ENCODE measurements at places on chromosomes 2 and 18.

DNA sequence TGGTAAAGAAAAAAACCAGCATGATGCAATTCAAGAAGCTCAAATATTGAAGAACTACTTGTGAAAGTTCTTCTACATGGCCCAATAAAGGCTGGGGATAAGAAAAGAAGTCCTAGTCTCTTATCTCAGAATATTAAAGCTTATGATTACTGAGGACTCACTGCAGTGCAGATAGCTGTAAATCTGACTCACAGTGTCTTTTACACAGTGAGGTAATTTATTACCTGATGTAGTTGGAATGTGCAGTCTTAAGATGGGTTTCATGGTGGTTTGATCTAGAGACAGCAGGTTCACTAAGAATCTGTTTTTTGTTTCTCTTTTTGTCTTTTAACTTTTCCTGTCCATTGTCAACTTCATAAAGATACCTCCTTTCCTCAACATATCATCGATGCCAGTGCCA, 484.0 kb upstream of the MAP2 start:
- no peak for DNase-seq

- no peak for DNase-seq
Measured at GRCh38 chr18:13448335-13448795, 229.8 kb downstream of the LDLRAD4 start.

GRCh38 chr2:10045561-10046355, 2.4 kb downstream of the KLF11 start:
- no peak for DNase-seq

DNA sequence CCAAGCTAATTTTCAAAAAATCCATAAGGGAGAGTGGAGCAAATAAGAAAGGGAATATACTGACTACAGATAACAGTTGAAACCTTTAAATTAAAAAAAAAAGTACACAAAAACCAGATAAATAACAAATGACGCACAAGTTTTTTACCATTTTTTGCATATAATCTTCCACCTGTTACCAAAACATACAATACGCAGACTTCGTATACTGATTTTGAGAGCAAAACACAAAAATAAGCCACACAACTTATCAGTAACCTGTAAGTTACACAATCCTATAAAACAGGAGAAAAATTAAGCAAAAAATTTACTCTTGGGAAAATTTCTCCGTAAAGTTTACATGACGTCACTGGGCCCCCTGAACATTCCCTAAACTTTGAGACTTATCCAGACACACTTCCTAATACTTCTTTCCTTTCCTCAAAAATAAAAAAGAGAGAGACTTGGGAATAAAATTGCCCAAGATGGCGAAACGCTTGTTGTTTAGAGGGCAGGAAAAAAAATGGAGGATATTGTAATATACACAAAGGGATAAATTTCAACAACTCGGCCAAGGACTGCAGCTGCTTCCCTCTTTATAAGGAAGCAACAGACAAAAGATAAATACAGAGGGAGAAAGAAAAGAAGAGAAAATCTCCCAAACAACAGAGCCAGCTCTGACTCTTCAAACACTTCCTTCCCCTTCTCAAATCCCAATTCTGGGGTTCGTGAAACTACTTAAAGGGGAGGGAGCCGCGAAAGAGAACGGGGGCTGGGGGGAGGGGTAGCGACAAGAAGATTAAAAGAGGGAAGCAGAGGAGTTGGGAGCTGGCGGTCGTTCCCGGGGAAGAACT, 1.6 kb downstream of the BAZ2B start:
- no peak for DNase-seq

- no peak for DNase-seq
Measured at GRCh38 chr2:134900151-134900550, 18.5 kb upstream of the CCNT2 start.

DNA sequence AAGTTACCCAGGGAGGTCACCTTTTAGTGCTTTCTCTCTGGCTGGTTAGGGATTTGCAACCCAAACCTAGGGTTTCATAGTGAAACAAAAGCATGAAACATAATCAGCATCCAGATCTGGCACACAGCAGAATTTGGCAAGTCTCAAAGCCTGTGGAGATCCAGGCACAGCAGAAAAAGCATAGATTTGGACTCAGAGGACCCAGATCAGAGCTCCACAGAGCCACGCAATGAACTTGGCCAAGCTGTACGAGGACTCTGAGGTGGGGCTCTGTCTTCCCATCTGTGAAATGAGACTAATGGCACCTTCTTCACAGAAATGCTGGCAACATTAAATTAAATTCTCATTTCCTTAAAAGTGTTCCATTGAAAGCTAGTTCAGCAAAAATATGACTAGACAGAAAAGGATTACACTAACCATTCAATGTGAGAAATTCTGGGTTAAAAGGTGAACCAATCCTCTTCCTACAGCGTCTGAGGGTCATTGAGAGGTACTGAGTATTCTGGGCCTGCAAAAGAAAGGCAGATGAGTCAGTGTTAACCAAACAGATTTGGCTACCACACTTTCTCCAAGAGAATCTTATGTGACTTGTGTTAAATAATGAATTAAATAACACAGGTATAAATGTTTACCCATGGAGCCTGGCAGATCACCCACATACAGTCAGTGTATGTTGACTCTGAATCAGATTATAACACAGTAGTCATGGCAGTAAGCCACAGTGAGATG, 266.3 kb downstream of the MREG start:
- DNase-seq = no peak

DNA sequence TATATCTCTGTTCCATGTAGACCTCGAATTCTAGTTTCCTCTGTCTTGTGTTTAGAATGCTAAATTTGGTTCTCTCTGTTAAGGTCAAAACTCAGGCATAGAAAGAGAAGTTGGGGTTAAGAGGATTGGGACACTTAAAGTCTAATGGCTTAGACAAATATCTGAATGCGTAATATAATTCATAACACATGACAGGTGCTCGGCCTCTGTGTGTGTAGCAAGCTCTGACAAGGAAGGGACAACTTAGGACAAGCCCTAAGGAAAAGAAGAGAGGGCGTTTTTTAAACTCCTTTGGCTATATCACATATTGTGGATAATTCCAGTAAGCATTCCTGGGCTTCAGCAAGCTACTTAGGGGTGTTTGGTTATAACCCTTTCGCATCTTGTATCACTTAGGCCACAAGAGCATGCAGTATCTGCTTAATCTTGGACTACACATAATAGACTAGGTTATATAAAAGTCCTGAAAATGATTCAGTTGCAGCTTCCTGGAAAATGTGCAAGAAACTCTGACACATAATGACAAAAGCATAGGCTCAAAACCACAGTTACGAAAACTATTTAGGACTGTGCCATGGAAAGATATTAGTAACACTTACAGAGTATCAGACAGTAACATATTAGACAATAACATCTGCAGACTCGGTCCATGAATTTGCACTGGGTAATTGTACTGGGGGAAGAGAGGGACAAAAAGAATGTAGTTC, 16.1 kb upstream of the CREB1 start:
- DNase-seq = no peak

DNA sequence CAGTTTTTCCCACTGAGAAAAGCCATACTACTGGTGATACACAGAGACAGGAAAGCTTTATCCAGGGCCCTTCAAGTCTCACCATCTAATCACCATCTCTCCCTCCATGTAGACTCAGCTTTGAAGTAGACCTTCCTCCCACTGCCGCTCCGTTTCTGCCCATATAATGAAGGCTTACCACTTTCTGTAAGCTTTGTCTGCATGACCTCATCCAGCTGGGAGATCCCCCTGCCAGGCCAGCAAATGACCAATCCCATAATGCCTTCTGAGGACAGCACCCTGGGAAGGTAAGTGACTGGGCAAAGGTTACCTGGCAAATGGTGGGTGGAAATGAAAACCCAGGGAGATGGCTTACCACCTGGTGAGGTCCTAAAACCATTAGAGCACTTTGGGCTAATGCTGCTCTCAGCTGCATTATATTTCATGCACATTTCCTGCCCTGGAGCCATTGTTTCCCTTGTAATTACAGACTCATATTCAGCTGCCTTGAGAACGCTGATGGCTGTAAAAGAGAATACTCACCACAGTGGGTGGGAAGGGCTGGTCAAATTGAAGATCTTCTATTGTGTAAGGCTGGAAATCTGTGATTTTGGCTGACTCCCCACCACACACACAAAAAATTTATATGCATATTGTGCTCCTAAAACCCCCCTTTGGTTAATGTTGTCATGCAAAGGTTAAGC, 350.7 kb upstream of the SYT4 start:
- no peak for DNase-seq

DNA sequence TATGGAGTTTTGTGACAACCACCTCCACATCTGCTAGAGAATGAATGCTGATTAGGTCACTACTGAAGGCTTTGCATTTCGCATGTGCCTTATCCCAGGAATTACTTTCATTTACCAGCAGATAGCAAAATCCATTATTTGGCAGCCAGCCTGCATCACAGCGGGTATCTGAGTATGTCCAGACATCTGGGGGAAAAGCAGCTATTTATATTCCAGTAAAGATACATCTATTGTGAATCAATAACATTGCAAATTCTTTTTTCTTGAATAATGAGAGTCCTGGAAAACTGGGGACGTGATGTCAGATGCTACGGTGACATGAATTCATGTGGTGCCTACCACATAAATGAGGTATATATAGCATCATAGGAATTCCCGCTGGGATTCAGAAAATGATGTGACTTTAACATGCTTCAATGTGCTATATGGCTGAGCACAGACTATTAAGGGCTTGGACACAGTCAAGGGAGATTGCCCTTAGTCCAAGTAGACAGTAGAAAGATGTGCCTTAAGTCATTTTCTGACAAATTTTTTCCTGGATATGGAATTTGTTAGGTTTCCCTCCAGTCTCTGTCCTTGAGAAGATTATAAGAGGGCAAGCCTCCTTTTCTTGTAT, 84.2 kb upstream of the CD302 start:
- DNase-seq = no peak

- DNase-seq = no peak
Measured at GRCh38 chr2:227407591-227408151, 19.9 kb upstream of the SCYGR1 start.

- no peak for DNase-seq
Measured at GRCh38 chr2:241006412-241006811, 8.0 kb downstream of the SNED1 start.

DNA sequence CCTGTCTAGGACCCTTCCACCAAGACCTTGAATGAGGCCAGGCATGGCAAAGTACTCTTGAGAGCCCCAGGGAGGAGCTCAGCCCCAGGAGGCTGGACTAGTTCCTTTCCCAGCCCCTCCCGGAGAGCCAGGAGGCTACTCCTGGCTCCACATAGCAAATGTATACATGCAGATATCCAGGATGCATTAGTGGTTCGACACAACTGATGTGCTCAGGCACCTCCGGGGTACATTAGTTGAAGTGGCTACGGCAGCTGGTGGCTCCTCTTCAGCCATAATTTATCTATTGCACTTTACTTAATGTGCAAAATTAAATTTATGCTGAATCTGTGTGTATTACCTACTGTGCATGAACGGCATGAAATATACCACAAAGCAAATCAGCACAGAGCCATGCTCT, 182.8 kb upstream of the MEIS1 start:
- no peak for DNase-seq

- DNase-seq = no peak
Measured at GRCh38 chr2:74181739-74182138, 3.1 kb upstream of the MOB1A start.

- no peak for DNase-seq
Measured at GRCh38 chr18:68740966-68741365, 26.1 kb upstream of the TMX3 start.

GRCh38 chr2:136308611-136309010, 190.7 kb upstream of the CXCR4 start:
- no peak for DNase-seq

GRCh38 chr2:45264227-45265225, 255.3 kb upstream of the SIX2 start:
- no peak for DNase-seq

- DNase-seq = no peak
Measured at GRCh38 chr2:25105336-25106085, 62.9 kb downstream of the POMC start.

DNA sequence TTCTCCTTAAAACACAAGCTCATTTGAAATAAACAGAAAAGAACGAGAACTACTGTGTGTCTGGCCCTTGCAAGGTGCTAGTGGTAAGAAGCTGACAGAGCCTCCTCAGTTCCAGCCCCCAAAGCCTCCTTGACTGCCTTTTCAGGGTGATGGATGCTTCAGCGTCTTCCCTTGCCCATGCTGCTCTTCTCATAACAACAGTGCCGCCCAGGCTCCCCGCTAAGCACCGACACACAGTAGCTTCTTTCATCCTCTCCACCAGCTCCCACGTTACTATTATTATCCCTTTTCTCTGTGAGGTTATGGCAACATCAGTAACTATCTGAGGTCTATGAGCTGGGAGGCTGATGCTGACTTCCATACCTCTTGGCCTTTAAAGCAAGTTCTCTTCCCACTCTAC, 418.6 kb downstream of the TSN start:
- no peak for DNase-seq

DNA sequence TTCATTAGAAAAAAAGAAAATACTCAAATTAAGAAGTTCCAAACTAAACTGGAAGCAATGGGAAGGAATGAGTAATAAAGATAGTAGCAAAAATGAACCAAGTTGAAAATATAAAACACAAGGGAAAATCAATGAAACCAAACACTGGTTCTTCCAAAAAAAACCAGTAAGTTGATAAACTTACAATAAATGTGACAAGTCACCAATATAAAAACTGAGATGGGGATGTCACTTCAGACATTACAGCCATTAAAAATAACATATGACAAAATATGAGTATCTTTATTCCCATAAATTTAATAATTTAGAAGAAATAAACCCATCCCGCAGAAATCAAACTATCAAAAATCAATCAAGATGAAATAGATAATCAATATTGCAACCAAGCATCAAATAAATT, 633.9 kb upstream of the RAB6C start:
- DNase-seq = no peak

DNA sequence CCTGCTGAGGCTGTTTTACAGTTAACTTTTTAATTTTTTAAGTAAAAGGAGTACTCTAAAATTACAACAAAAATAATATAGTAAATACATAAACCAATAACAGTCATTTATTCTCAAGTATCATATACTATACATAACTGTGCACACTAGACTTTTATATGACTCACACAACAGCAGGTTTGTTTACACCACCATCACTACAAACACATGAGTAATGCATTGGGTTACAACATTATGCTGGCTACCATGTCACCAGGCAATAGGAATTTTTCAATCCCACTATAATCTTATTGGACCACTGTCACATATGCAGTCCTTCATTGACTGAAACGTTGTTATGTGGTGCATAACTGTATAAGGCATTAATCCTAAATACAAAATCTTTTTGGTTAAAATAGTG, 42.5 kb downstream of the RASGRP3 start:
- DNase-seq = no peak

DNA sequence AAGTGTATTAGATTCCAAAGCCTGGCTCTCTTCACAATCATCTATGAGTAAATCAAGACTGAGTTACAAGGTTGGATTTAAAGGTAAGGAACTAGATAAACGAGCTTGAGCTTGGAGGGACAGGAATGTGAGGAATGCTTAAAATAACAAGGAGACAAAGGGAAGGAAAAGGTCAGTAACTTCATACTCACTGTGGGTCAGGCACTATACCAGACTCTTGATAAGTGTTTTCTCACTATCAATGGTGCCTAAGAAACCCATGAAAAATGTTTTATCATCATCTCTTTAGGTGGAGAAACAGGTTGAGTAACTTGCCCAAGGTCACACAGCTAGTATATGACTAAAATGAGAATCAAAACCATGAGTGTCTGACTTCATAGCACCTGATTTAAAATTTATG, 212.1 kb downstream of the CDH2 start:
- DNase-seq = no peak

GRCh38 chr2:241941691-241942301, 72.3 kb downstream of the RTP5 start:
- no peak for DNase-seq

GRCh38 chr2:84654414-84654813, 138.1 kb downstream of the DNAH6 start:
- DNase-seq = no peak

- DNase-seq = no peak
Measured at GRCh38 chr18:60069145-60069544, 169.3 kb downstream of the PMAIP1 start.
